ENCODE measurements at places on chromosomes 11 and 22.

DNA sequence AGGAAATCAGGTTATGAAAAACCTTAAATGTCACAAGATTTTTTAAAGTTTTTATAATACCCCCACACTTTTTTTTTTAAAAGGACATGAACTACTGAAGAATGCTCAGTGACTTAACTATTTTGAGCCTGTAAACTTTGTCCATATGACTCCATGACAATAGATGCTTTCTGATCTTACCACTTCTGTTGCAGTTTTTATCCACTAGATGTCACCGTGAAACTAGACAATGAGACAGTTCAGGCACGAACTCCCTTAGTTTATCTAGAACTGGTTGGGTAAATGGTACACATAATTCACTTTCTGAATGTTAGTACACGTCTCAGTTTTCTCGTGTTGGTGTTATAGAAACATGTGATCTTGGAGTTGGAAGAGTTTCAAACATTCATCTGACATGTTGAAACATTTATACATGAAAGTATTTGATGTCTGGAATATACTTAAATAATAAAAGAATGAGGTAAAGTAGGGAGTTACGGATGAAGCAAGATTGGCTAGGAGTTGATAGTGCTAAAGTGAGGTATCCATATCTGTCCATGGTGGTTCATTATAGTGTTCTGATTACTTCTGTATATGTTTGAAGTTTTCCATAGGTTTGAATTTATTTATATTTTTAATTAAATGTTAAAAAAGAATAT is 8.1 kb downstream of the CCDC15 start:
- no peak for DNase-seq

- DNase-seq: no peak
Measured at GRCh38 chr11:22699388-22699787, 33.0 kb downstream of the GAS2 start.

GRCh38 chr11:93267383-93267782 is 63.2 kb upstream of the DEUP1 start:
- no peak for DNase-seq

- DNase-seq: no peak
Measured at GRCh38 chr11:69239641-69240040, 54.3 kb upstream of the MYEOV start.

- DNase-seq: no peak
Measured at GRCh38 chr11:67396587-67397389, 4.9 kb downstream of the PPP1CA start.
